ENCODE measurements at places on chromosomes 2 and 18.

- DNase-seq = no peak
Observed at GRCh38 chr18:76099931-76100457, 395.0 kb downstream of the ZNF516 start.

- no peak for DNase-seq
Observed at GRCh38 chr2:88746929-88747490, 55.5 kb downstream of the RPIA start.

DNA sequence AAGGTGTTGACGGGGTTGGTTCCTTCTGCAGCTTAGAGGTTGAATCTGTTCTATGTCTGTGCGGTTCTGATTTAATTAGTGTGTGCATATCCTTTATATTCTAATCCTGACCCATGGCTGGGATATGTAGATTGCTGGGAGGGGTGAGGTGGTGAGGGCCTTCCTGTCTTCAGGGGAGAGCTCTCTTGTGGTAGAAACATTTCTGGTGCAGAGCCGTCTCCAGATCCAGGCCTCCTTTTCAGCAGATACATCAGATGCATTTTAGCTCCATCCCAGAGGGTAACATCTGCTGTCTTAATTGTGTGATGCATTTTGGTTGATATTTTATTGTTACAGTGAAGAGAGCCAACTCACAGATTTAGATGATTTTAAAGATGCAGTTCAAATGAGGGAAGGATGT lies 227.8 kb downstream of the AGAP1 start:
- DNase-seq = no peak

DNA sequence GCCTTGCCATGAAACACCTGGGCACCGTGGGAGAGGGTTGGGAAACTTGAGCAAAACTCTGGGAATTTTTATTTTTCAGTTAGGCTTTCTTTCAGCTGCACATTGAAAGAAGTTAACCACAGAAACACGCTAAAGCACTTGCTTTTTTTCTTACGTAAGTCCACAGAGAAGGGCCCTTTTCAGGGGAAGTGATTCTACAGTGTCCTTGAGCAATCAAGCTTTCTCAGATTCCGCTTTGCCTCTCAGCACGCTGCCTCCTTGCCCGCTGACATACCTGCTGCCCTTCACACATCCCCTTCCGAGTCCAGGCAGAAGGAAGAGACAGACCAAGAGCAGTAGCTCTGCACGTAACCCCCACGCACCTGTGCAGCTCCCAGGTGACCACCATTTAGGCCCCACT lies 135.5 kb upstream of the MYT1L start:
- DNase-seq = no peak

DNA sequence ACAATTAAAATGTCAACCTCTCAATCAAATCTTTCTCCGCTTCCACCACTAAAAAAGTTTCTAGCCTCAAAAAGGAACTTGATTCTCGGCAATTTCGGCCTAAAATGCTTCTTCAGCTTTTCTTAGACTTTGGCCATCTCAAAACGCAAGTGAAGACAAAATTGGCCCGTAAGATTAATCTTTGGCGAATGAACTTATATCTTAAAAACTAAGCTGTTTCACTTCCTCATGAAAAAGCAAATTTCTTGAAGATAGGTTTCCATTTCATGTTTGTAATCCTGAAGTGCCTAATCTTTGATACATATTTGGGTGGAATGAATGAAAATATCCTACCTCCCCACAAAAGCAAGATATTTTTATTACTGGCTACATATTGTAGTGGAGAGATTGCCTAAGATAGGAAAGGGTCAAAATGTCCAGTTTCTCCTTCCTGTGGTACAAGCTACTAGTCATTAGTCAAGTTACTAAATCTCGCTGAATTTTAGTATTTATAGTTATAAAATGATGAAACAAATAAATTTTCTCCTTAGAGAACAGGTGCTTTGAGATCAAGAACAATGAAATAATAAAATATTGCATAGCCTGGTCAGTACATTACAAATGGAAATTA lies 85.4 kb upstream of the ZEB2 start:
- DNase-seq = no peak

GRCh38 chr2:54372361-54372760 lies 83.8 kb upstream of the SPTBN1 start:
- no peak for DNase-seq

- no peak for DNase-seq
Observed at GRCh38 chr18:25299426-25300300, 52.3 kb downstream of the ZNF521 start.

GRCh38 chr2:240765007-240765406 lies 55.0 kb downstream of the KIF1A start:
- DNase-seq = no peak

- DNase-seq = no peak
Observed at GRCh38 chr18:8513249-8513648, 96.0 kb upstream of the RAB12 start.

DNA sequence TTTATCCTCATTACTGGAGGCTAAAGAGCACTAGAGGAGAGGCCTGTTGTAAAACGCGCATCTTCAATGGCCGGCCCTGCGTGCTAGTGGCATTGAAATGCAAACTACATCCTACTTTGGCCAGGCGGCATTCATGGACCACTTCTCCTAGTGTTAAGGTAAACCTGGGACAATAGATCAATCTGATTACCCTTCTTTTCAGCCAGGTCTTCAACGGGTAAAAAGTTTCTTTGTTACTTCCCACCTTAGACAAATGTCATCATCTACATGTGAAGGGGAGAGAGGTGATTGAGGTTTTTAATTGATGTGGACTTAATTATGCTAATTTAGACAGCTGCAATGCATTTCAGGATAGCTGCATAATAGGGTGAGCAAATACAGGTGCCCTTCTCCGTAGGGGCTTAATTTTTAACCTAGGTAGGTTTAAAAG lies 628.0 kb downstream of the ZEB2 start:
- no peak for DNase-seq

GRCh38 chr2:165407466-165407865 lies 62.0 kb upstream of the CSRNP3 start:
- DNase-seq = no peak

GRCh38 chr2:86634352-86634751 lies 10.7 kb upstream of the RNF103 start:
- DNase-seq = no peak

- DNase-seq = no peak
Observed at GRCh38 chr18:63686871-63687270, 15.9 kb upstream of the SERPINB11 start.

DNA sequence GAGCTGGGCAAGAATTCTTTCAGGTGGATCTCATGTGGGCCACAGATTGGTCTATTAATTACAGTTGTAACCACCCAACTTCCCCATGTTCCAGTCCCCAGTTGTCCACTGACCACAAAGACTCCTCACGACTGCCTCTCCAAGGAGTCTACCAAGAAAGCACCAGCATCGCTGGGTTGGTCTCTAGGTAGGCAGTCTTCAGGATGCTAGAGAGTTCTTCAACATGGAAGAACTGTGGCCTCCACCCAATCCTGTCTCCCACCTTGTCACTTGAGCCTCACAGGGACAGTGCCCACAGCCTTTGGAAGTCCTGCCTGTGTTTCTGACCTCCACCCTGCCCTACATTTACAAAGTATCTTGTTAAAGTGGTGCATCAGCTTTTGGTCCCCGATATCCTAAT lies 184.7 kb upstream of the FN1 start:
- no peak for DNase-seq

GRCh38 chr18:61199171-61199848 lies 133.9 kb upstream of the CDH20 start:
- no peak for DNase-seq

GRCh38 chr18:24014986-24015638 lies 558 bp downstream of the TTC39C start:
- no peak for DNase-seq

- DNase-seq = no peak
Observed at GRCh38 chr2:196226707-196227065, 55.3 kb upstream of the STK17B start.

DNA sequence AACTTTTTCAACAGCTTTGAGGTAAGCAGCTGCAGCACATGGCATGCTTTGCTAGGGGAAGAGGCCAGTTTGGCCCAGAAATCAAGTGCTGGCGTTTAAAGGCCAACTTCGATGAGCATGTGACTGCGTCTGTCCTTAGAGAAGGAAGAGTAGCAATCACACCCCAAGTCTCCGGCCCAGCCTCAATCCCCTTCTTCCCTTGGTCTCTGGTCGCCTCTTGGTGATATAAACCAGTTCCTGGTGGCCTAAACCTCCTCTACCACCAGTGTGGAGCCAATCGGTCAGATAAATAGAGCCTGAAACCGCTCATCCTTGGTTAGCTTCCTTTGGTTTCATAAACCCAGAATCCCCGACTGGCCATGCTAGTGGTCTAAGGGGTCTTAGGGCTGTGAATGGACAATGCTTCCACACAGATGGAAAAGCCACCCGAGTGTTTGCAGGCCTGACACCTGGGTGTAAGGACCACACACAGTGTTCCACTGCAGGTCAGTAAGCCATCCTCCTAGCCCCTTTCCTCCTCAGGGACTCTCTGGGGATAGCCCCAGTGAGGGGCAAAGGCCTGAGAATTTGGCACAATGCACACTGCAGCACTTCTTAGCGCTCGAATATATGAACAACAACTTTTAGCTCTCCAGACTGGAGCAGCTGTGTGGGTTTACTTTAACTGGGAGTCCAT lies 23.0 kb upstream of the COX7A2L start:
- DNase-seq = no peak

- no peak for DNase-seq
Observed at GRCh38 chr2:46373238-46373637, 76.0 kb downstream of the EPAS1 start.

DNA sequence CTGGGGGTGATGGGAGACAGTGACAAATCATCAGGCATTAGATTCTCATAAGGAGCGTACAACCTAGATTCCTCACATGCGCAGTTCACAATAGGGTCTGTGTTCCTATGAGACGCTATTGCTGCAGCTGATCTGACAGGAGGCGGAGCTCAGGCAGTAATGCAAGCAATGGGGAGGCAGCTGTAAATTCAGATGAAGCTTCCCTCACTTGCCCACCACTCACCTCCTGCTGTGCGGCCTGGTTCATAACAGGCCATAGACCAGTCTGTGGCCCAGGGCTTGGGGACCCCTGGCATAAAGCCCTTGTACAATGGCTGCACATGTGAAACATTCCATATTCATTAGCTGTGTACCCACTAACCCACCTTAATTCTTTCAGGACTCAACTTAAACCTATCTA lies 18.0 kb downstream of the NMUR1 start:
- no peak for DNase-seq

DNA sequence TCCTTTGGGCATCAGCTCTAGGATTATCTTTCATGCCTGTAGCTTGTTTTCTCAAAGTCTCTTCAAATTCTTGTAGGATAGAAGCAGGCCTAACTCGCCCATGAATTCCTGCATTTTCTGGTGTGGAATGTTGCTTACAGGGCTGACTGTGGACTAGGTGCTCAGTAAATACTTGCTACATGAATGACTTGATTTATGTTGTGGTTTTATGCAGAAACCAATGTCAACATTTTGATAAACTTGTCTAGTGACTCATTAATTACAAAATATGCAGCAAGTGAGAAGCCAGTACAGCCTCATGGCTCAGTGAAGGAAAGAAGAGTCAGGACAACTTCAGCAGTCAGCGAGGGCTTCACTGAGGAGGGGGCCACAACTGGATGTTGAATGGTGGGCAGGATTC lies 110.6 kb upstream of the SIX2 start:
- DNase-seq = no peak

GRCh38 chr2:73697606-73698005 lies 39.5 kb downstream of the TPRKB start:
- DNase-seq = no peak

GRCh38 chr2:88540346-88540745 lies 86.9 kb downstream of the EIF2AK3 start:
- DNase-seq = no peak

DNA sequence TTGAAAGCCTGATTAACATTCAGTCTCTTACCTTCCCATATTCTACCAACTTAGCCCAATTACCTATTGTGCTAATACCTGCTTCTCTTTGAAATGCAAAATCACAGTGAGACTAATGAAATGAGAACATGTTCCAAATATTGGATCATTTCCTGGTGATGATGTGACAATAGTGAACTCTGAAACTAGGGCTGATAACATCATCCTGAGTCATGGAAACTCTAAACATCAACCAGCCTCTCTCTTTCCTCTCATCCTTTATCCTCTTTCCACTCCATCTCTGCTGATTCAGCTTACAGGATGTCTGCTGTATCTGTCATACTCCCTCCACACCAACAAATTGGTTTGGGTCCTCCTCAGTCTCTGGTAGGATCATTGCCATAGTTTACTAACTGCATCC lies 98.8 kb upstream of the NCKAP5 start:
- DNase-seq = no peak

DNA sequence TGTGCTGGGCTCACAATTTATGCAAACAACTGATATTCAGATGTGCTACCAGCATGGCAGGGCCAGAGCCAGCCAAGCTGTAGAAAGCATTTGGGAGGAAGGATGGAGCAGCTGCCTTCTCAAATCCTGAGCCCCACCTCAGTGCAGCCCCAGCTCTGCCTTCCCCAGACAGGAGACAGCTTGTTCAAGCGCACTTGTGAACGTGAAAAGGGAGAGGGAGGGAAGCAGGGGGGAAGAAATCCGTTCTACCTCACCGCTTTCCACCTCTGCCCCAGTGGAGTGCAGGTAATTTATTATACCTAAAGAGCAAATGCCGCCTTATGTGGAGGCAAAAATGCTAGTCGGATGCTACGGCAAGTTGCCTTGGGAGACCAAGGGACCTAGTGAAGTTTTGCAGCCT lies 66.0 kb upstream of the SLC14A2 start:
- no peak for DNase-seq

GRCh38 chr2:96550787-96551604 lies 14.4 kb downstream of the ARID5A start:
- no peak for DNase-seq

- DNase-seq = no peak
Observed at GRCh38 chr18:8969639-8970390, 132.7 kb upstream of the NDUFV2 start.

GRCh38 chr18:23824240-23824639 lies 135.0 kb downstream of the LAMA3 start:
- no peak for DNase-seq

DNA sequence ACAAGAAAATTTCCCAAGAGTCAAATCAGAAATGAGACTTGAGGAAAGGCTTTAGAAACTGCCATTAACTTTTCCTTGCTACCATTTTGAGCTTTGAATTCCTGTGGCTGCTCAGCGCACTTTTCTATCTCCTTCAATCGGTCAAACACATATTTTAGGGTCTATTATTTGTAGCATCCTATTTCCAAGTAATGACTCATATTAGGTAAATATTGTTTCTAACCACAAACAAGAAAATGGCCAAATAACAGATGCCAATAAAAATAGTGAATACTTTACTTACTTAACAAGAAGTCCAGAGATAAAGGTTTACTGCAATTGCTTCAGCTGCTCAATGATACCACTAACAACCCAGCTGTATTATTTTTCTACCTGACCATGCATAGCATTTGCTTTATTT lies 29.7 kb upstream of the CCDC178 start:
- no peak for DNase-seq

GRCh38 chr2:171430516-171431410 lies 3.0 kb downstream of the METTL8 start:
- DNase-seq = no peak
